ENCODE measurements at places on chromosomes 1 and 21.

- DNase-seq, result peak; percentile 55
Observed at GRCh38 chr1:199780948-199781670, 246.4 kb upstream of the NR5A2 start.

GRCh38 chr1:33168556-33169289 lies 13.1 kb downstream of the TRIM62 start:
- DNase-seq, result no peak

GRCh38 chr1:84347932-84348555 lies 46.5 kb downstream of the SAMD13 start:
- DNase-seq, result peak; percentile 29

GRCh38 chr1:21930080-21930571 lies 7.0 kb downstream of the HSPG2 start:
- DNase-seq, result no peak

GRCh38 chr1:153487707-153488106 lies 27.3 kb upstream of the S100A7 start:
- no peak for DNase-seq

DNA sequence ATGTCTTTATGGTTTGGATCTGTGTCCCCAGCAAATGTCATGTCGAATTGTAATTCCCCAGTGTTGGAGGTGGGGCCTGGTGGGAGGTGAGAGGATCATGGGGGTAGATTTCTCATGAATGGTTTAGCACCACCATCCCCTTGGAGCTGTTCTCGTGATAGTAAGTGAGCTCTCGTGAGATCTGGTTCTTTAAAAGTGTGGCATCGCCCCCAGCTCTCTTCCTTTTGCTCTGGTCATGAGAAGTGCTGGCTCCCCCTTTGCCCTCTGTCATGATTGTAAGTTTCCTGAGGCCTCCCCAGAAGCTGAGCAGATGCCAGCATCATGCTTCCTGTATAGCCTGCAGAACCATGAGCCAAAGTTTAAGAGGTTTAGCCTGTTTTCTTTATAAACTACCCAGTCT lies 11.2 kb upstream of the KCNE2 start:
- no peak for DNase-seq

DNA sequence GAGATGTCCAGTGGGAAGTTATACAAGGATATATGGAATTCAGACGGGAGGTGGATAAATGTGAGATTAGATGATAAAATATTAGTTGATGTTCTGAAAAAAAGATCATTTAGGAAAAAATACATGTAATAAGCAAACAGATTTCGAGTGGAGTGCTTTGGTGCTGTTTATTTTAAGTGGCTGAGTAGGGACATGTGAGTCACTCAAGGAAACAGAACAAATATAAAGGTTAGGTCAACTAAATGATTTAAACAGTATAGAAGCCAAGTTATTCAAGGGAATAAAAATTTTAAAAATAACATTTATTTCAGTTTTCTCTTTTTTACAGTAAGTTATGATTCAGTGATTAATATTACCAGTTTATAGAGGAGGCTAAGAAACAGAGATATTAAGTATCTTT lies 1046.7 kb upstream of the B3GALT2 start:
- no peak for DNase-seq

GRCh38 chr21:40120940-40121575 lies 253.8 kb downstream of the PCP4 start:
- DNase-seq, result peak; percentile 21

- peak; percentile 67 for DNase-seq
Observed at GRCh38 chr1:41876576-41877445, 41.9 kb downstream of the HIVEP3 start.

DNA sequence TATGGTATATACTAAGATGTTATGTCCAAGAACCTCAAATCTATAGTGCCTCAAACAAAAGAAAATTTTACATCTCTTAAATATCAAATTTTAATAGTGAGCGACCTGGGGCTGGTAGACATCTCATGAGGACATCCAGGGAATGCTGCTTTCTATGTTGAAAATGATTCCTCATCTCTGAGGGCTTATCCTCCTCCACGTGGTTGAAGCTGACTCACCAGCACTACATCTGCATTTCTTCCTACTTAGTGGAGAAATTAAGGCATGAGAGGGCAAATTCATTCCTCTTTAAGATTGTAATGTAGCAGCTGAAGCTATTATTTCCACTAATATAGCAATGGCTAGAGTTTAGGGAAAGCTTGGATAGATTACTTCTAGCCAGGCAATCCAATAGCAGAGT lies 529.5 kb downstream of the COL11A1 start:
- no peak for DNase-seq

- DNase-seq, result no peak
Observed at GRCh38 chr1:1869469-1869868, 21.4 kb downstream of the GNB1 start.

GRCh38 chr1:246066573-246066972 lies 440.5 kb downstream of the SMYD3 start:
- DNase-seq, result no peak

GRCh38 chr1:235503403-235504121 lies 690 bp downstream of the B3GALNT2 start:
- peak; percentile 49 for DNase-seq

GRCh38 chr1:12618965-12619791 lies 1.2 kb upstream of the DHRS3 start:
- DNase-seq, result peak; percentile 94

- no peak for DNase-seq
Observed at GRCh38 chr1:208089761-208090370, 154.3 kb downstream of the PLXNA2 start.

GRCh38 chr1:207862241-207862787 lies 48.6 kb downstream of the CD34 start:
- DNase-seq, result peak; percentile 28

- no peak for DNase-seq
Observed at GRCh38 chr1:169108223-169108622, 1.7 kb downstream of the ATP1B1 start.

- DNase-seq, result no peak
Observed at GRCh38 chr1:219371471-219371870, 197.8 kb downstream of the LYPLAL1 start.

GRCh38 chr1:111199329-111199728 lies 1.1 kb downstream of the DENND2D start:
- DNase-seq, result no peak

DNA sequence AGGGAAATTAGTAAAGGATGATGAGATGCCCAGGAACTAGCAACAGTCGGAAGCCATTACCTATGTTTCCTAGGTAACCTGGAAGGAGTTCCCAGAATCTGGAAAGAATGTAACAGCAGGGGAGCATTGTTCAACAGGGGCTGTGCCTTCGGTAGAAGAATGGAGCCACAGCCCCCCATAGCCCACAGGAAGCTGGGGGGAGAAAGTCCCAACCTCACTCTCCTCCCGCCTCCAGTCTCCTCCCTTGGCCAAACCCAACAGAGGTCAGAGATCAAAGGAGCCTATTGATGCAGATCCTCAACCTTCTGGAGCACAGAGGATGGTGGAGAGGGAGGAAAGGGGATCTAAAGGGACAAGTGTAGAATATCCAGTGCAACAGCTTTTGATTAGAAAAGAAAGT lies 131.5 kb upstream of the SLC44A3 start:
- DNase-seq, result no peak

GRCh38 chr21:37395961-37396360 lies 29.4 kb downstream of the DYRK1A start:
- no peak for DNase-seq

- DNase-seq, result peak; percentile 81
Observed at GRCh38 chr1:99943223-99943794, 26.5 kb upstream of the SLC35A3 start.

- DNase-seq, result peak; percentile 29
Observed at GRCh38 chr1:89822999-89823628, 2.3 kb downstream of the LRRC8D start.

DNA sequence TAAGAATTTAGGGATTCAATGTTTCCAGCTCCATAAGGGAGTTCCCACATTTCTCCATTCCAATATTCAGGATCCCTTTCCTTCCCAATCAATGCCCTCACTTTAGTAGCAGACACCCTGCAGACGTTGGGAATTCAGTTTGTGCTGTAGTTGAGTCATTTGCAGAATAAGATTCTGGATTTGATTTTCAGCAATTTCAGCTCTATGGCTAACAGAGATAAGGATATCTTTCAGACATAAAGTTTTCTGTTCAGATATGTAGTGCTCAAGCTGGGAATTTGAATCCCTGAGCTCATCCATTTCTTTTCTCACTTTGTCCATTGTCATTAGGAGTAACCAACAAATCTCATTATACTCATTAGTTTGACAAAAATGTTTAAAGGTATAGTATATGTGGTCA lies 13.1 kb downstream of the MPZL1 start:
- no peak for DNase-seq

DNA sequence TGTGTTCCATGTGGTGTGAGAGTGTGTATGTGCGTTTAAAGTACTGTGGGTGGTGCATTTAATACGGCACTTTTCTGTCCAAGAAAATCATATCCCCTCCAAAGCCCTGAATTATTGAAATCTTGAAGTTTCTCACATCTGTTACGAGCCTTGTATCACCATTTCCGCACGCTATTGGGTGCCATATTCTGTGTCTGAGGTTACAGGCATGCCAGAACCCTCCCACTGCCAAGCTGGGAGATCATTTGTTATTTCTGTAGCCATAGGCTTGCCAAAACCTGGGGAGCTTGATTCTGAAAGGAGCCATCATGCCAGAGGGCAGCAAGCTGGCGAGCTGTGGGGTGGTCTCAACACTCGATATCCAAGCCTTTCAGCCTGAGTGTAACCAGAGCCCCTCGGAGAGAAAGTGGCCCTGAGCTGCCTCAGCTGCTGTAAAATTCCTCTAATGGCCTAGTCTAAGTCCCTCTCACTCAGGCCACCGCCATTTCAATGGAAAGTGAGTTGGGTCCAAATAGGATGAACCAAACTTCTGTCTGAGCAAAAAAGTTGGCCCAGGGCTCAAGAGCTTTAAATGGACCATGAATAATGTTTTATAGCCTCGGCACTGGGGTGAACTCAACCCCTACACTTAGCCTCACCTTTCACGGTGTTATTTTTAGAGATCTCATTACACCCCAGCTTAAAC lies 298.4 kb upstream of the DUSP10 start:
- DNase-seq, result no peak

- no peak for DNase-seq
Observed at GRCh38 chr1:51740652-51741051, 123.8 kb downstream of the OSBPL9 start.

GRCh38 chr1:227661495-227661894 lies 73.6 kb downstream of the JMJD4 start:
- DNase-seq, result no peak

DNA sequence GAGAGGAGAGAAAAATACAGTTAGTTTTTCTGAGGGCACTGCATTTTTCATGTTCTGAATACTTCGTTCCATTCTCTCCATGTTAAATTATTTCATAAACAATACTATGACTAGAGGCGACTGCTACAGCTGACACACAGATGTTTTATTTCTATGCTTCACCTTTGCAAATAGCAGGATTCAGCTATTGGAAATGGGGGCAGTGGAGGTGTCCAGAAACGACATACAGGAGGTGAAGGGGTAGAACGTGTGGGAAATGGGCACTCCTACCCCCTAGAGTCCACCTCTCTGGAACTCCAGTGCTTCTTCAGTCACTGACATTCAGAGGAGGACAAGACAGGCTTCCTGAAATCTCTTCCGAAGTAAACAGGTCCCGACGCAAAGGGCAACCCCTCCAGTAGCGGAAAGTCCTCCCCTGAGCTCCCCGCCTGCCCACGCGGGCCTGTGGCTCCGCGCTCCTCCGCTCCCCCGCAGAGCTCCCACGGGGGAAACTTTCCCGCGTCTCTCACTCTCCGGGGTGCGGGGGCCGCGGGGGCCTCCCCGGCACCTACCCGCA lies 480 bp downstream of the DPYD start:
- DNase-seq, result no peak

- DNase-seq, result no peak
Observed at GRCh38 chr1:91703095-91703494, 182.9 kb downstream of the TGFBR3 start.

DNA sequence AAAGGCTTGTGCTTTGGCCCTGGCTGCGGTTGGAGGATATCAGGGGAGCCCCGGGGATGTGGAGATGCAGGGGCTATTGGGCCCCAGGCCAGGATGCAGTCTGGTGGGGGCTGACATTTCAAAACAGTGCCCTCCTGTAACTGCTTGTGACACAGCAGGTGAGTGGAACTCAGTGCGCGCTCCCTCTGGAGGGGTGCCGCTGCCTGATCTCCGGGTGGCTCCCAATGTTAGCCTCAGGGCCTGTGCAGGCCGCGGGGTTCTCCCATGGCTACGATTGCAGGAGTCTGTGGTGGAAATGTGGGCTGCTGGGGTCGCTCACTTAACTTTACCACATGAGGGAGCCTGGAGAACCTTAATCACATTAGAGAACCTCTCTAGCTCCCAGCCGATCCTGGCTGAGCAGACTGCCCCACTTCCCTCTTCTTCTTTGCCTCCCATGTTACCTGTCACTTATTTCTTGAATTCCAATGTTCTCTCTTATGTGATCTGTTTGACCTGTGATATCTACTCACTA lies 163.2 kb downstream of the FMN2 start:
- DNase-seq, result no peak

GRCh38 chr1:195831789-195832188 lies 776.5 kb downstream of the KCNT2 start:
- peak; percentile 28 for DNase-seq

DNA sequence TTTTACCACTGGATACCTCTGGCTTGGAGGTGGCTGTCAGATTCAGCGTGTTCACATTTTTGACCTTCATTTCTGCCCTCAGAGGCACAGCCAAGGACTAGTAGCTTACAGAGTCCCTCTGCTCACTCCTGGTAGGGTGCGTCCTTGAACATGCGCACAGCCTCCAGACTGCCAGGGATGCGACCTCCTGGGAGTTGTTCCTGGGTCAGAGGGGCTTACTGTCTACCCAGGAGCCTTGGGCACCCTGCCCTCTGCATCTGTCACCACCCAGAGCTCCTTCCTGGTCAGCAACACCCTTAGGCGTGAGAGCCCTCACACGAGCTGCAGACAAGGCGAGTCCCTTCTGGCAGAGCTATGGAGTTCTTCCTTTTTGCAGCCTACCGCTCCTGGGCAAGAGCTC lies 1.7 kb downstream of the SLX9 start:
- DNase-seq, result no peak

DNA sequence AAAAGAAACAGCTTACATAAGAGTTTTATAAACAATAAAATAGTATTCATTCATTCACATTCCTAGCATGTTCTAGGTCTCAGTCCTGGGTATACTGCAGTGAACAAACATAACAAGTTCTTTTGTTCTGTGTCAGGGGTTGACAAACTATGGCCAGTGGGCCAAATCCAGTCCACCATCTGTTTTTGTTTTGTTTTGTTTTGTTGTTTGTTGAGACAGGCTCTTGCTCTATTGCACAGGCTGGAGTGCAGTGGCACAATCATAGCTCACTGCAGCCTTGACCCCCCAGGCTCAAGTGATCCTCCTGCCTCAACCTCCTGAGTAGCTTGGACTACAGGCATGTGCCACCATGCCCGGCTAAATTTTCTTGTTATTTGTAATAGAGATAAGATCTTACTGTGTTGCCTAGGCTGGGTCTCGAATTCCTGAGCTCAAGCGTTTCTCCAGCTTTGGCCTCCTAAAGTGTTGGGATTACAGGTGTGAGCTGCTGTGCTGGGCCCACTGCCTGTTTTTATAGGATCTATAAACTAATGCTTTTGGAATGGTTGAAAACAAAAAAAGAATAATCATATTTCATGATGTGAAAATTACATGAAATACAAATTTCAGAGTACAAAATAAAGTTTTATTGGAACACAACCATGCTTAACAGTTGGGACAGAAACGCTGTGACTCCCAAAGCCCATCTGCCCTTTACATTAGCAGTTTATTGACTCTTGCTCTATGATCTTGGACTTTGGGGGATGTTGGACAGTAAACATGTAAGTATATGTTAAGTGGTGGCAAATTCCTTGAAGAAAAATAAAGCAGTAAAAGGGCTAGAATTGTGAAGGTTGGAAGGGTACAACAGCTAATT lies 17.9 kb downstream of the CAPZA1 start:
- no peak for DNase-seq

GRCh38 chr1:114258074-114258473 lies 104.4 kb upstream of the SYT6 start:
- no peak for DNase-seq

Data from fibroblast of skin of right biceps (primary cell).